ENCODE measurements at places on chromosomes 12 and 14.

DNA sequence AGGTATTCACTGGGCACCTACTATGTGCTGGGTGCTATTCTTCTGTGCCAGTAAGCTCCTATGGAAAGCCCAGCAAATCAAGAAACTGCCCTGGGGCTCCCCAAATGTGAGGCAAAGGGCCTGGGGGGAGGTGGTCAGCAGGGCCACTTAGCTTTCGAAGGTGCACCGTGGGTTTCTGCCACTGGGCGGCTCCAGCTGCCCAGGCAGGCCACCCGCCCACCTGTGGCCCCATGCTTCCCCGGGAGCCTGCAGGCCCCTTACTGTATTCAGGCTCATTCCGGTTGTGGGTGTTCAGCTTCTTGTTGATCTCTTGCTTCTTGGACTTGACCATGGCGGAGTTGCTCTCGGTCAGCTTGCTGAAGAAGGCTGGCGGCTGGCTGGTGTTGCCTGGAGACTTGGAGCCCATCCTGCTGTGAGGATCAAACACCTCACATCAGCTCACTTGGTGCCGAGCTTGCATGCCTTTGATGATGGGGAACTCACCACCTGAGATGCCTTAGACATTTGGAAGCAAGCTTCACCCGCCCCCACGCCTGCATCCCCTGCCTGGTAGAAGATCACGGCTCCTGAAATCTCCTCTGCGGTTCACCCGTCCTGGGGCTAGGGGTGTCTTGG is 37.3 kb downstream of the RFLNA start:
- no peak for DNase-seq

GRCh38 chr12:124774462-124775167 is 89.0 kb downstream of the SCARB1 start:
- no peak for DNase-seq

GRCh38 chr14:62162998-62163589 is 400.9 kb downstream of the SNAPC1 start:
- peak; percentile 48 for DNase-seq

DNA sequence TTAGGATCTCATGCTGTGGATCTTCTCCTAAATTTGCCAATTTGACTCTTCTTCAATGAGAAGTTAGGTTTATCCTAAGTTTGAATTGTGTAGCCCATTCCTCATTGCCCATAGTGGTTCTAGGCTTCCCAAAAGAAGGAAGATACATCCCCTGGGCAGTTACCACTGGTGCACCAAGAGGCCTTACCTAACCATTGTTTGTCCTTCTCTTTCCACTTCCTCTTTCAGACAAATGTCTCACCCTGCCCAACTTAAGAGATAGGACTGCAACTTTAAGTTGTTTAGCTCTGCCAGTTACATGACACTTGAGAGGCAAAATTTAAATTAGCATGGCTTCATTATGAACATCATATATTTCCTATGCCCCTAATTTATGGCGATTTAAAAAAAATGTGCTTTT is 9.4 kb upstream of the KCNH3 start:
- DNase-seq, result no peak

- DNase-seq, result no peak
Observed at GRCh38 chr14:56333359-56334292, 215.4 kb downstream of the PELI2 start.

- peak; percentile 9 for DNase-seq
Observed at GRCh38 chr14:33165144-33165925, 226.7 kb downstream of the NPAS3 start.

DNA sequence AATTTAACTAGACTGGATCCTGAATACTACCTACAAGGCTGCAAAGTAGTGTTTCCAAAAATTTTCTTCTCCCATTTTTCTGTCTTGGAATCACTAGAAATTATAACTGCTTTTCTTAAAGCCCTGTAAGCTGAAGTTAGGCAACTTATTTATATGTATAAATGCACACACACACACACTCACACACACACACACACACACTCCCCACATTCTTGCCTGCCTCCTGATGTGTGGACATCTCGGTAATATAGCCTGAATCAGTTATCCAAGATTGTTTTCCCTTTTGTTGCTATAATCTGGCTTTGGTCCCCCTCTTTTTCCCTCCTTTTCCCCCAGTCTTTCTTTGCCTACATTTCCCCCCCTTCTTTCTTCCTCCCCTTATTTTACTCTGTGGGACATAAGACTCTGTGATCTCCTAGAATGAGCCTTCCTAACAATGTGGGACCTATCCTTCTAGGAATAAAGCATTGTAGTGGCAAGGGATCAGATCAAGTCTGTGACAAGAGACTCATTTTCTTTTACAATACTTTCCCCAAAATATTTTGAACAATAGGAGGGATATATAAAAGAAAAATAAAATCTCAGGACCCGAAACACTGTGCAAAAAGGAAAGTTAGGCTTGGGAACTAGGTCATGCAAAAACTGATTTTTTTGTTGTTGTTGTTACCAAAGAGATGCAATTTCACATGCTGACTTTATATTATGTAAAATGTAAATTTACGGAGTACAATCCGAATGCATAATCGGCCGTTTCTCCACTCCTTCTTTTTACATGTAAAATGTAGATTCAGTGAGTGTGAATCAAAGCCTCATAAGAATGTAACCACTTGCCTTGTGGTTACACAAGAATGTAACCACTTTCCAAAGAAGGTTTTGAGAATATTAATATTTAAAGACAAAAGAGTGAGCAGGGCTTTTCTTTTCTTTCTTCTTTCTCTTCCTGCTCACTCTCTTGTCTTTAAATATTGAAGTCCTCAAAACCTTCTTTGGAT is 26.3 kb upstream of the CD69 start:
- DNase-seq, result no peak

- no peak for DNase-seq
Observed at GRCh38 chr12:112841240-112841639, 49.7 kb downstream of the RPH3A start.

- no peak for DNase-seq
Observed at GRCh38 chr14:54570047-54570446, 3.1 kb downstream of the SAMD4A start.

- no peak for DNase-seq
Observed at GRCh38 chr14:72892103-72892878, 1.6 kb downstream of the DPF3 start.

DNA sequence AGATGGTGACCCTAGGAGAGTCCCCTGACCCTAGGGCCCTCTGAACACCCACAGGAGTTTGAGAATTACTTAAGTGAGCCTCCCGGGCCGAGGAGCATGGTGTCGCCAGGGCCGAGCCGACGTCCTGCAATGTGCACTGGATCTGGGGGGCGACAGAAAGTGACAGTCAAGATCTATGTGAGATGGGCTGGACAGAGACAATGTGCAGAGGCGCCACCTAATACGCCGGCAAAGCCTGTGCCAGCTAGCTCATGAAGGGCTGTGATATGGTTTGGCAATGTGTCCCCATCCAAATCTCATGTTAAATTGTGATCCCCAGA is 11.6 kb downstream of the MMAB start:
- no peak for DNase-seq

- no peak for DNase-seq
Observed at GRCh38 chr14:27013678-27014077, 415.8 kb upstream of the NOVA1 start.

DNA sequence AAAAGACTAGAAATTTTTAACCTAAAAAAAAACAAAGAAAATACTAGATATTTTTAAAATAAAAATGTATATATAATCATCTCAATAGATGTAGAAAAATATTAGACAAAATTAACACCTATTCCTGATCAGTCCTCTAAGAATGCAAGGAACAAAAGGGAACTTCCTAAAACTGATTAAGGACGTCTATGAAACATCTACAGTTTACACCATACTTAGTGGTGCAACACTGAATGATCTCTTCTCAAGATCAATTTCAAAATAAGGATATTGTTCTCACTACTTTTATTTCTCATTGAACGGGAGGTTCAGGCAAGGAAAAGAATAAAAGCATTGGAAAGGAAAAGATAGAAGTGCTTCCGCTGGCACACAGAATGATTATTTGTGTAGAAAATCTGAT is 16.0 kb downstream of the OLR1 start:
- no peak for DNase-seq

- no peak for DNase-seq
Observed at GRCh38 chr12:34207858-34208257, 185.6 kb downstream of the ALG10 start.

- no peak for DNase-seq
Observed at GRCh38 chr12:15716581-15716980, 72.6 kb downstream of the EPS8 start.

DNA sequence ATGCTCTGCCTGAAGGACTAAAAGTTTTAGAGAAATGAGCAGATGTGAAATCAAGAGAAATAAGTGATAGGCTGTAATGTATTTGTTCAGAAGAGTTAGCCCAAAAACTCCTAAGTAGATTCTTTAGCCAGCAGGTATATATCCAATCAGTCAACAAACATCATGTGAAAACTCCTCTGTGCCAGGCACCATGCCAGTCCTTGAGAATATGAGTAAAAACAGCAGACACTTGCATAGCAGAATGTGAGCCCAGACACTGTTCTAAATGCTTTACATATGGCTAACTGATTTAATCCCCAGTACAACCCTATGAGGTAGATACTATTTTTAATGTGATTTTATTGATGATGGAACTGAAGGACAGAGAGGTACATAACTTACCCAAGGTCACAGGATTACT is 329.8 kb downstream of the PAWR start:
- DNase-seq, result no peak

DNA sequence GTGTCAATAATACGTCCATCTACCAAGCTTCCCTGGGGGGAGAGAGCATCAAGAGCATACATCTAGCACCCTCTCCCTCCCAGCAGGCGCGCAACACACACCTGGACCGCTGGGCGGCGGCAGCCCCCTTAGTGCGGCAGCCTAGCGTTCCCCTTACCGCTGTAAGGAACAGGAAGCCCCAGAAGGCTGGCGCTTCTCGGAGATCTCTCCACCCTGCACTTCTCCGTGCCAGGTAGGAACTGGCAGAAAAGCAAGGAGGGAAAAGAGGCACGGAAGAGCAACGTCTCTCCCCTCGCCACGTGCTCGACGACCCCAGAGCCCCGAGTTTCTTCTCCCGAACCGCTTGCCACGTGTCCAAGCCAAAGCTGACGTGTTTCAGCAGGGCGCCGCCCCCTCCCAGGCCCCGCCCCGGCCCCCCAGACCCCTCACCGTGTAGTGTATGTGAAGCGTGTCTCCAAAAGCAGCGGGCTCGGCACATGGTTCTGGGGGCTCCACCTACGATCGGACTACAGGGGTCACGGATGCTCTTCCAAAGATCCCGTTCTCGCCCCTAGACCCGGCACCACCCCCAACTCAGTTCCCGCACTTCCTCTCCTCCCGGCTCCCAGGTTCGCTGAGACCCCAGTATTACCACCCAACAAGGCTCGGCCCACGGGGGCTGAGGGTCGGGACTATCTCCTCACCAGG is 532 bp downstream of the FKBP11 start:
- DNase-seq, result peak; percentile 57

DNA sequence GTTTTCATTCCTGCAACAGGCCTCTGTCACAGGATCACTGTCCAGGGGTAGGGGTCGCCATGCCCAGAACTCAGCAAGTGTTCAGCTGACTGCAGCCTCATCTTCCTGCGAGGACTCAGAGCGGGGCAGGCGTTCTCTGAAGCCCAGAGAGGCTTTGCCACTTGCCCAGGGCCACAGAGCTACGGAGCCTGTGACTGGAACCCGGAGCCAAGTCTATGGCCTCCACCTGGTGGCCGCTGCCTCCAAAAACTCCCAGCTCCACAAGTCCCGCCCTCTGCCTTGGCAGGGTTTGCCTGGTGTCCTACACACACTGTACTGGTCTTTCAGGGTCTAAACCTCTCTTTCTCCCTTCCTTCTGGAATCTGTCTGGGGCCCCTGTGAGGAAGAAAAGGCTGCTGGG is 8.7 kb upstream of the PPP1R13B start:
- DNase-seq, result no peak

GRCh38 chr12:68303850-68304249 is 28.3 kb downstream of the MDM1 start:
- no peak for DNase-seq

DNA sequence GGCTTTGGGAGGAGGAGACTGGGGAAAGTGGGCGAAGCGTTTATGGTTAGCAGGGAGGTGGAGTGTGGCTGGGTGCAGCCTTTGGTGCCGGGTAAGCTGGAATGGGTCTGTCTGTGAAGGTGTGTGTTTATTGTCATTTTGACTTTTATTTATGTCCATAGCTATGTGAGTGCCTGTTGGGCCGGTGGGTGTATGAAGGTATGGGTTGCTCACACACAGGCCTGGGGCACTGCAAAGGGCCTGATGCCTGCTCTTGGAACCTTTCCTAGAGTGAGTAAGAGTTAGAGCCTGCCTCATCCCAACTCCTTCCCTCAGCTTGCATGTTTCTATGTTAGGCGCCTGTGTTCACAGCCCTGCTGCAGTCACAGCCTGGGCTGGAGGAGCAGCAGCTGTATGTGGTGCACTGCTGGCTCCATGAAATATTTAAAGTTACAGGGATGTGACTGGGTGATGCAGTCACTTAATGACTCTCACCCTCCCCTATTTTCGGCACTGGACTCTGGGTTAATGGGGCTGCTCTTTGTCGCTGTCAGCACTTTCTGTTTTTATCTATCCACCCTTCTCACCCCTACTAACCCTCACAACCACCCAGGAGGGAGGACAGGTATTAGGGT is 2.6 kb upstream of the PPP1R1A start:
- DNase-seq, result no peak

DNA sequence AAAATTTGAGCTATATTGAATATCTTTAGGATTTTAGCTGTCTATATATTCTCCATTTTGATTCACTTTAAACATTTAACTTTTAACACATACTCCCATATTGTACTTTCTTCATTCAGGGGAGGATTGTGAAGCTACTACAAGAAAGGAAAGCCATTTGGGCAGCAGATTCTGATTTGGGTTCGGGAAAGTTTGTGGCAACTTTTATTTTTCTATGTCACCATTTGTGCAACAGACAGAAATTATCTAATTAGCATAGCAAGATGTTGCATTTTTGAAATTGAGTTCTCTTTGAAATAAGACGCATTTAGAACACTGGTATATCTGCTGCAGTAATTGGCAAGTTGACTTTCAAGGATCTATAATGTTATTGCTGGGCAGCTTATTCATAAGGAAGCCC is 134.3 kb downstream of the KICS2 start:
- no peak for DNase-seq

- no peak for DNase-seq
Observed at GRCh38 chr12:117606024-117606423, 244.6 kb upstream of the NOS1 start.

GRCh38 chr12:48979602-48980388 is 1.7 kb downstream of the WNT1 start:
- no peak for DNase-seq

DNA sequence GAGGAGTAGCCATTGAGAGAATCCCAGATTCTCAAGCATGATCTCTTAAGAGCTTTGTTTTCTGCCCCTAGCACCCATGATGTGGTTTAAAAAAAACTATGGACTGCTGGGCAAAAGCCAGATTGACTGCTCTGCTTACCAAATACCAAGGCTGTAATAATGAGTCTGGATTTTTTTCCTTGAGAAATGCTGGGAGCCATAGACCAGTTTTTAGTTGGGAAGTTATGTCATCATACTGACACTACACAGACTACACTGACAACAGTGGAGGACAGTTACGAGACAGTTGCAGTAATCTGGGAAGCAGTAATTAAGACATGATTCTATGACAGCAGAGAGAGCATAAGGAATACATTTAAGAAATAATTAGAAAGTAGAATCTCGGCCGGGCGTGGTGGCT is 35.8 kb downstream of the SPATA7 start:
- DNase-seq, result no peak
